ENCODE measurements at places on chromosomes 13 and 19.

DNA sequence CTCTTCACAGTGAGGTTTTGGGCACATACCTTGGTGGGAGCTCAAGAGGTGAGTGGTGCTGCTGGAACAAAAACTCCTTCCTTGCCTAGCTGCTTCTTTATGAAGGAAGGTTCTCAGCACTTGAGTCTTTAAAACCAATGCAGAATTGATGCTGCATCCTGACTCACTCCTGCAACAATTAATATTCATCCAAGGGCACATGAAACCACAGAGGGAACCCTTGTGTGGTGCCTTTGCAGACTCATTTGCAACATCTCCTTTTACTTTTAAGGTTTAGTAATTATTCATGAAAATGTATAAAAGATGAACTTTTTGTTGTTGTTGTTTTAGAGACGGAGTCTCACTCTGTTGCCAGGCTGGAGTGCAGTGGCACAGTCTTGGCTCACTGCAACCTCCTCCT, 30.1 kb downstream of the OPA3 start:
- DNase-seq, result no peak

DNA sequence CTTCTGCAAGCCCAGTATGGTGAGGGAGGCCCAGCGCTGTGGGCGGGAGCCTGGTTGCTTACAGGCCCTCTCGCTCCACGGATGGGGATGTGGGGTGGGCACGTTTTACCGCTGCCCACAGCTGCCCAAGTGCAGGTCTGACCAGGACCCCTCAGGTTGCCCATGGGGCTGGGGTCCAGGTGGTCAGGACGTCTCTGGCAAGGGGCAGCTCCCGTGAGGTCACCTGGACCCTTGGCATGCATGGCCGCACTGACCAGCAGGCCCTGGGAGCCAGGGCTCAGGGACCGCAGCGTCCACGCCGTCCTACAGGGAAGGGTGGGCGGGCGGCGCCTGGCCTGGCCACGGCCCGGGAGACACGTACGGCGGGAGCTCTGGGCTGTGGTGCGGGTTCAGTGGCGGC, 32.8 kb downstream of the GAS6 start:
- no peak for DNase-seq

DNA sequence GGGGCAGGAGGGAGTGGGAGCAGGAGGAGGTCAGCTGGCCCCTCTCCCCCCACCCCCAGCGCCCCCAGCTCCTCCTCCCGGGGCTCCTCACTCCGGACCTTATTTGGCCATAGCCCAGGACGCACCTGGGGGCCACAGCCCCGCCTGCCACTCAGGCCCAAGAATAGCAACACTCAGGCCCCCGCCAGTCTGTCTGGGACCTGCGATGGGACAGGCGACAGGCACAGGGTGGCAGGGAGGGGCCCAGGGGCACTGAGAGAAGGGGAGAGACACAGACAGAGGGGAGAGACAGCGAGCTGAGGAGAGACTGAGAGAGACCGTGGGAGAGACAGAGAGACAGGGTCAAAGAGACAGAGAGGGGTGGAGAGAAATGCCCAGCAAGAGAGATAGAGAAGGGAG, 10.2 kb downstream of the JOSD2 start:
- DNase-seq, result no peak

DNA sequence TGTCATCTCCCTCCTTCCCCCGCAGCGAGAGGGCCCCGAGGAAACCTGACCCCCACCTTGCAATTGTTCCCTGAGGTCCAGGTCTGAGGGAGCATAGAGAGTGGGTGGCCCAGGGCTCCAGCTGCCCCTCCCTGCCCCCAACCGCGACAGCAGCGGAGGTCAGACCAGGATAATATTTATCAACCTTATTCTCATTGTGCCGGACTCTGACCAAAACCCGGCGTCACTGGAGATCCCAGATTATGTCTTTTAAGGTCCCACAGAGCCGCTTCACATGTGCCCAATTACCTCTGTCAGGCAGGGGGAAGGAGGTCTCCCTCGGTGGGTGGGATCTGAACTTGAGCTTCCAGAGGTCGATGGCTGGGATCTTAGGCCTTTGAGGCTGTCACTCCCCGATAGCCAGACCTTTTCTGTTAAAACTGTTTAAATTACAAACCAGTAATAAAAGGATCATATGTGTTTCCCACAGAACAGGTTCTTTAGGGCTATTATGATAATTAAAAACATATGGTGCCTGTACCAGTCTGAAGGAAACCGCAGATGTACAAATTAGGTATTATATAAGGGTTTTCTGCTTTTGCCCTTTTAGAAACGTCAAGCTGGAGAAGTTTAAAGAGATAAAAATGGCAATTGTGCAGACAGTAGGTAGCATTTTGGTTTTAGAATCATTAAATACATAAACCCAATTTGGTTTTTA, 195.5 kb downstream of the ZNF536 start:
- DNase-seq, result no peak

GRCh38 chr13:87667686-87668085, 3.5 kb upstream of the SLITRK5 start:
- no peak for DNase-seq

- DNase-seq, result no peak
These were observed 41.5 kb downstream of the NFIC start for GRCh38 chr19:3407556-3408516.

- DNase-seq, result no peak
These were observed 36.6 kb upstream of the OXGR1 start for GRCh38 chr13:97030705-97031452.
